Activated CD4-positive, alpha-beta T cell treated with anti-CD3 and anti-CD28 coated beads for 4 hours (primary cell): ENCODE measurements at places on chromosomes 5 and 9.

GRCh38 chr9:112705768-112706427 lies 12.0 kb downstream of the INIP start:
- no peak for DNase-seq

DNA sequence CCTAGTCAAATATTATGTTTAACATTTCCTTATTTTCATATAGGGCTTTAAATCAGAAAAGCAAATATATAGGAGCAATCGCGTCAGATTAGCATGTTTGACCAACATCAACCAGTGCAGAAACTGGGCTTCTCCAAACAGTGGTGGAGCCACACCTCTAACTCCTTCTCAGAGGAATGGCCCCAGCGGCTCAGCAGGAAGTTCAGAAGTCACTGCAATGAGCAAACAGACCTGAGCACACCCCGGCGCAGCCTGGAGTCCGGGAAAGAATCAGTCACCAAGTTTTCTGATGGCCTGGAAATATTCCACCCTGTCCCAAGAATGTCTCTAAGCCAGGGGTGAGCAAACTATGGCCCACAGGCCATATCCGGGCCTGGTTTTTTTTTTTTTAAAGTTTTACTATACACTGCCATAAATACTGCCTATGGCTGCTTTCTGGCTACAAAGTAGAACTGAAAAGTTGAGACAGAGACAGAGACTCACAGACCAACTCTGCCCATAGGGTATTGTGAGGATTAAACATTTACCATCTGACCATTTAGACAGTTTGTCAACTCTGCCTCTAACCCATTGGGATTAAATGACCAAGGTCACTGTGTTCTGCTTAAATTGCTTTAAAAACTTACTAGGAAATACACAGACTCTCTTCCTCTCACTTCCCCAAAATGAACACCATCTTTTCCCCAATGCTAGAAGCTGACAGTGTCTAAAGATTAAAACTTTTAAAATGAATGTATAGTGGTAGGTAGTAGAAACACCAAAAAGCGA lies 5.4 kb downstream of the GOLM1 start:
- no peak for DNase-seq

- no peak for DNase-seq
These were observed 18.4 kb downstream of the GPX3 start for GRCh38 chr5:151038801-151039238.

GRCh38 chr5:156913719-156914370 lies 49.2 kb downstream of the TIMD4 start:
- DNase-seq = peak; percentile 19

- peak; percentile 43 for DNase-seq
These were observed 547 bp downstream of the NIPBL start for GRCh38 chr5:36876965-36877666.

DNA sequence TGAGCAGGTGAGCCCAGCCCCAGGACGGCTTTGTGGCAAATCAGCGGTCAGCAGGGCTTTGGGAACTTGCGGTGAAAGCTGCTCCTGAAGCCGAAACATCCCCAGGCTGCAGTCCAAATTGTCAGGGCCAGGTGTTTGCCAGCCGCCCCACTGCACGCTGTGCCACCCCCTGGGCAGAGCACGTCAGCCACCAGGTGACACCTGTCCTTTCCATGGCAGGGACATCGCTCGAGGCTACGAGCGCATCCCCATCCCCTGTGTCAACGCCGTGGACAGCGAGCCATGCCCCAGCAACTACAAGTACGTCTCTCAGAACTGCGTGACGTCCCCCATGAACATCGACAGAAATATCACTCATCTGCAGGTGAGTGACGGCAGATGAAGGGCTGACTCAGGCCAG lies 64.4 kb upstream of the CACNA1B start:
- DNase-seq = no peak

GRCh38 chr9:34892886-34893285 lies 65.2 kb upstream of the PHF24 start:
- no peak for DNase-seq

DNA sequence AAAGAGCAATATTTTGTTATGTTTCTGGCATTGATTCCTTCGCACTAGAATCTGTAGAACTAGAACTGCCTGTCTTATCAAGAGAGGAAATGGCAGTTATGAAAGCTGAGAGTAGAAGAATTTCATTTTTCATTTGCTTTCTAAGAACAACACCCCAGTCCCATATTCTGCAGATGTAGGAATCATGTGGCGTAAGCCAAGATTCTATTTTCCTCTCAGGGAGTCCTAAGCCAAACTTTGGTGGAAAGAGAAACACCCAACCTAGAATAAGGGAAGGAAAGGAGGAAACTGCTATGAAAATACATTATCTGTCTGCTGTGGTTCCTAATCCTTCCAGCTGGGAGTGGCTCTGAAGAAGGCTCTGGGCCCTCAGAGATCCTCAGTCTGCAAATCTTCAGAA lies 1176.9 kb upstream of the C9orf72 start:
- no peak for DNase-seq

- no peak for DNase-seq
These were observed 247.4 kb downstream of the SMARCA2 start for GRCh38 chr9:2262386-2263071.

GRCh38 chr5:9370256-9370655 lies 175.6 kb downstream of the SEMA5A start:
- no peak for DNase-seq

DNA sequence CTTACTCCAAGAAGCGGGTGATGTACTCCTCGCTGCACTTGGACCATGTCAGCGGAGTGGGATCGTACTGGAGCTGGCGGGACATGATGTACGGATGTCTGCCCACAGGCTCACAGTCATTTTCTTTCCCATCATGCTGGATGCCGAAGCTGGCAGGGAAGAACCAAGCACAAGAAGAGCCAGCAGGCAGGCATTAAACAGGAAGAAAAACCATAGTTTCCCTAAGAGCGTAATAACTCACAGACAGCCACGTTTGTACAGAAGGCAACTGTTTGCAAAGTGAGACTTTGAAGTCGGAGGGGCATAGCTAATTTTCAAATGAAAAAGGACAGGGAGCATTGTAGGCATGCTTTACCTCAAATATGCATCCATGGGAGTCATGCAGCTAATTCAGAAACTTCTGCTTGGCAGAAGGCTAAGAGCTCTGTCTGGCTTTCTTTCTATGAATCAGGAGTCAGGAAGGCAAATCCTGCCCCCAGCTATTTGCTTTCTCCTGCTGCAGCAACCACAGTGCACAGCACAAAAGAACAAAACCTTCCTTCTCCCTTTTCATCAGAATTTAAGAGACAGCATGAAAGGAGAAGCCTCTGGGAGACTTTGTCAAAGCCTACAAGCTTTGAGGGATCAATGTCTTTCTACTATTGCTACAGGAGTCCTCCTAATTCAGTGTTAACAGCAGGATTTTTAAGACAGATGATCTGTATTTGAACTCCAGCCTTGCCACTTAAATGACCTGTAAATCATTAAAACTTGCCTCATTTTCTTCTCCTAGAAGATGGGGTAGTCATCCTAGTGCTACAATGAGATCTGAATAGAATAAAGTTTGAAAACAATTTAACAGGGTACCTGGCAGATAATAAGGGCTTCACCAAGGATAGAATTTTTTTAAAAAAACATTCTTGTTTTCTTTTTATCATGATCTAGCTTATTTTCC lies 209.1 kb downstream of the TARS1 start:
- DNase-seq = no peak

DNA sequence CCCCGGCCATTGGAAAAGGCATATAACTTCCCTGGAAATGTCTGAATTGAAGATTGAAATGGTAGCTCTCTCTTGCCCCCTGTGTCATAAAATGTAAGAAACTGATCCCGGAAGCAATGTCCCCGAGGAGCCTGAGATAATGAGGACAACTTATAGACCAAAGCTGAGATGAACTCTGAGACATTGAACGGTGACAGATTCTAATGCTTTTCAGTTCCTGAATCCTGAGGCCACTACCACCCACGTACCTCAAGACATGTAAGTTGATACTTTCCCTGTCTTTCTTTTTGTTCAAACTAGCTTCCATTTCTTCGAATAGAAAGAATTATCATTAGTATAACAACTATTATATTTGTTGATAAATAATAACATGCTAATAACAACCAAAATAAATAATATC lies 51.0 kb downstream of the KIF4B start:
- no peak for DNase-seq

GRCh38 chr5:160242145-160242544 lies 12.8 kb downstream of the FABP6 start:
- DNase-seq = no peak

DNA sequence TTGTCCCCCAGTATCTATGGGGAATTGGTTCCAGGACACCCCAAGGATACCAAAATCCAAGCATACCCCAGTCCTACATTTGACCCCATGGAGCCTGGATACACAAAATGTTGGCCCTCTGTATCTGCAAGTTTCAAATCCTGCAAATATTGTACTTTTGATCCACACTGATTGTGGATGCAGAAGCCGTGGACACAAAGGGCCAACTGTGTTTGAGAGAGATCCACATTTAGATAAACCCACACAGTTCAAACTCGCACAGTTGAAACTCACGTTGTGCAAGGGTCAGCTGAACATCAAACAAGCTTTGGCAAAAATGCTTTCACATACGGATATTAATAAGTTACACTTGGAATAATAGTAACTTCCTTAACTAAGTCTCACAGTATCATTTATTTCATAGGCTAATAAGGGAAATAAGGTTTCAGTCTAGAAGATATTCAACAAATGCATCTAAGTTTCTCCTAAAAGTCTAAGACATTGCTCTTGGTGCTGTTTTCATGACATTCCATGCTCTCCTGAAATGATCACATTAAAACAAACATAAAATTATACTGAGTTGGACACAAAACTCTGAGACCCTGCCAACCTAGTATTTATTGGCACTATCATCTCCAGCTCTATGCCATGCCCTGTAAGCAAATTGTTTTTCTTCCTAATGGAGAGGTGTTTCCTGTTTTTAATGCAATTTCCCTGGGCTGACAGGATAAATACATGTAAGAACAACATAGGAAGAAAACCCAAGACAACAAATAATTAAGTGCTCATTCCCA lies 32.3 kb downstream of the ACTL7A start:
- DNase-seq = no peak

DNA sequence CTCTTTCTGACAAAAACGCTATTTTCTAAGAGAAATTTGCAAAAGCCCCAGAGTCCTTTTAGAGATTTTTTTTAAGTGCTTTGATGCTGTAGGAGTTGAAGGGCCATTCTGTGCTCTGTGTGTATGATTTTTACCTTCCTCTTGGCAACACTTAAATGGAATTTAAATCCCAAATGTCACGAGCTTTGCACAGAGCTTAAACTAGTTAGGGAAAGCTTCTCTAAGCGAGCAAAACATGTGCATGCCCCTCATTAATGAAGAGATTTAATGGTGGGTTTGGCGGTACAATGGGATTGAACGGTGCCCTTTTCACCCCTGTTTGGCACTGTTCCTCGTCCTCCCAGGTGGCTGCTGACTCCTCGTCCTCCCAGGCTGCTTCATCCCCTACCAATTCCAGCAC lies 220.7 kb downstream of the DRD1 start:
- no peak for DNase-seq

DNA sequence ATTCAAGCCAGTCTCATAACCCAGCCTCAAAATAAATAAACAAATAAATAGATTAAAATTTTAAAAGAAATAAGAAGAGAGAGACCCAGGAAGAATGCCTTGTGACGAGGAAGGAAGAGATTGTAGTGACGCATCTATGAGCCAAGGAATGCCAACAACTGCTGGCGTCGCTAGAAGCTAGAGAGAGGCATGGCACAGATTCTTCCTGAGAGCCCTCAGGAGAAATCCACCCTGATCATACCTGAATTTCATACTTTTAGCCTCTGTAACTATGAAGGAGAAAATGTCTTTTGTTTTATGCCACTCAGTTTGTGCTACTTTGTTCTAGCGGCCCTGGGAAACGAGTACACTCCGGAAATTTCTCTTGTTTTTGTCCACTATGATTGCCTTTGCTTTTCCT lies 103.9 kb downstream of the C9orf50 start:
- no peak for DNase-seq

GRCh38 chr5:59027145-59027907 lies 444.5 kb downstream of the RAB3C start:
- DNase-seq = no peak

- DNase-seq = peak; percentile 20
These were observed 41.1 kb upstream of the NEK6 start for GRCh38 chr9:124216474-124217176.

DNA sequence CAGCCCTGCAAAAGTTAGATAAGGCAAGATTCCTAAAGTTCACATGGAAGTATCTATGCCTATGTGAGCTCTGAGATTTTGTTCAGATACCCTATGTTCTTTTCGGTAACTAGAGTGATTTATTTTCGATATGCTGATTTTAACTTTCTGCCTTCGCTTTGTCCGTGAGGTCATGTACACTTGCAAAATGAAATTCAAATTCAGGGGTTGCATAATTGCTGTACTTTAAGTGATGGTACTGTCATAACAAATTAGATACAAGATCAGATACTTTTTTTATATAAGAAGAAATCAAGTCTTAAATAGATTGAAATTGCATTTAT lies 350 bp upstream of the ECPAS start:
- DNase-seq = no peak

DNA sequence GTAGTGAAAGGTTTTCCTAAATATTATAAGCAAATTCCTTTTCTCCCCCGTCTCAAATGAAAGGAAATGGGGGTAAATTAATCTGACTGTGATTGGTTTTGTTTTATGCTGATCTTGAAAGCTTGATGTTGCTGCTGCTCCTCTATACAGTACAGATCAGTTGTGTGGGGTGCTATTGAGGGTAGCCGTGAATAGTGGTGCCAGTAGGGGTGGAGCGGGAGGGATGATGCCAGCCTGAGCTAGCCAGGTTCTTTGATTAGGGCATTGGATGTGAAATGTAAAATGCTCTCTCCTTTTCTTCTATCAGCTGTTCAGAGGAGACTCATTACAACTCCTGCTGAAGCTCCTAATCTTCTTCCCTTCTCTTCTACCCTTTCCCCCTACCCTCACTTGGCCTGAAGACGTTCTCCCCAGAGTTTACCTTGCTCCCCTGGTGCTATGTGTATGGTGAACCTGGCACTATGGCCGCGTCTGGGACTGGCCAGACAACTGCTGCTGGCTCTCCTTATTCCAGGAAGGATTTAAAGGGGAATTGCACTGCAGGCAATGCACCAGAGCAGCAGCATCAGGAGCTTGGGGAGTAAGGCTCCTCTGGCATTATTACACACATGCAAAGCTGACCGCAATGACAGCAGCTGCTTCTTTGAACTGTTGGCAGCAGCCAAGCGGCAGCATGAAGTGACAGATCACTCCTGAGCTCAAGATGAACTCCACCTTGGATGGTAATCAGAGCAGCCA lies 566 bp downstream of the GPR21 start:
- DNase-seq = no peak

DNA sequence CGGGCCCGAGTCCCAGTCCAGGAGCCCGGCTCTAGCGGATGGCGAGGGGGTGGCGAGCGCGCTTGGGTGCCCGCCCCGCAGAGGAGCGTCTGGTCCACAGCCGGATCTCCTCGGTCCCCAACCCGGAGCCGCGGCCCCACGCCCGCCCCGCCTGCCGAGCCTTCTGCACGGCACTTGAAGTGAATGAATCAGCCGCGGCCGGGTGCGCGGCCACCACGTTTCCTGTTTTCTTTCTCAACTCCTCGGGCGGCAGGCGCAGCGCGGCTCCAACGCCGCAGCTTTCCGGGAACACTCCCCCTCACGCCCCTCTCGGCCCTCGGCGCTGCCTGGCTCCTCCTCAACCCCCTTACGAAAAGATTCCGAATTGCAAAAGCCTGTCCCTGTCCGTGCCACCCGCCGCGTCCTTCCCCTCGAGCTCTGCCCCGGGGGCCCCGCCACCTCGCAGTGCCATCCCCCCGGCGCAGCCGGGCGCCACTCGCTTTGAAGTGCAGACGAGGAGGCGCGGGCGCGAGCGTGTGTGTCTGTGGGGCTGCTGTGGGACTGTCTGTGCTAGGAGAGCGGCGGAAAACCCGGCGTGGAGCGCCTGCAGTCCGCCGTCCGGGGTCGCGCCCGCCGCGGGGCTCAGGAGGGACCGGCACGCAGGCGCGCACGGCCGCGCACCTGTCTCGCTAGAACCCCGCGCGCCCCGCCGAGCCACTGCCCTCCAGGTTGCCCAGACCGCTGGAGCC lies 456.6 kb downstream of the RAB3C start:
- peak; percentile 82 for DNase-seq
